ENCODE measurements at places on chromosomes 7 and 10.

- no peak overlapping the region for H3K4me3 ChIP-seq
- no peaks in the 10 kb centered on the region for H3K36me3 ChIP-seq
- H3K4me1 ChIP-seq: no peaks in the 10 kb centered on the region
- DNase-seq: no peak
- no peak overlapping the region for H3K27ac ChIP-seq
- H3K27me3 ChIP-seq: no peaks in the 10 kb centered on the region
Measured at GRCh38 chr7:25843467-25843866, 308.5 kb upstream of the NFE2L3 start.

GRCh38 chr10:122172361-122173008 lies 98.6 kb upstream of the BTBD16 start:
- DNase-seq: no peak
- no peak overlapping the region for H3K27ac ChIP-seq
- no peaks in the 10 kb centered on the region for H3K36me3 ChIP-seq
- H3K4me3 ChIP-seq: no peak overlapping the region

- DNase-seq: no peak
- H3K27ac ChIP-seq: no peak overlapping the region
- no peaks in the 10 kb centered on the region for H3K27me3 ChIP-seq
- H3K4me1 ChIP-seq: no peaks in the 10 kb centered on the region
Measured at GRCh38 chr10:114015708-114016107, 28.0 kb upstream of the ADRB1 start.

DNA sequence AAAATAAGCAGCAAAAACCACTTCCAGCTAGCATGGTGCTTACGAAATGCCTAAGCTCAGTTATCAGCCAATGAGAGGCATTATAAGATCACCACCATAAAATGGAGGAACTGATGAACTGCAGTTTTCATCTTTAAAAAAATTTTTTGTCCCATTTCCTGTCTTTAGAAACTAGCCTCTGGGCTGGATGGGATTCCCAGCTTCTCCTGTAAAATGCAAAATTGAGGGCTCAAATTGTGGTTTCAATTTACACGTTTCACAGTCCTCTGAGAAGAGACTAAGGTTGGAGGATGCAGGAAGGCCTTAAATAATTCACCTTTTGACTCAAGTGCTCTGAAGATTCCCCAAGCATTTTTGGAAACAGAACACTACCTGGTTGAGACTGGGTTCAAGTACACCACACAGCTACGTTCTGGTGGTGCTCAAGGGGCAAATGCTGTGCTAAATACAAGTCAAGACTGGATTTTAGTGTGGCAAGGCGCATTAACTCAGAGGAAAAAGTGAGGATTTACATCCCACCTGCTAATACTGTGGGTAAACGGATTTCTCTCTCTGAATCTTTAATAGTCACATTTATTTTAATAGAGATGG lies 951 bp downstream of the ZNF25 start:
- no peaks in the 10 kb centered on the region for H3K36me3 ChIP-seq
- no peaks in the 10 kb centered on the region for H3K27me3 ChIP-seq
- peak overlapping the region; percentile 67 for H3K4me3 ChIP-seq
- H3K4me1 ChIP-seq: no peaks in the 10 kb centered on the region
- no peak for DNase-seq
- peak overlapping the region; percentile 80 for H3K27ac ChIP-seq

- no peak overlapping the region for H3K27ac ChIP-seq
- H3K27me3 ChIP-seq: no peaks in the 10 kb centered on the region
- H3K36me3 ChIP-seq: no peaks in the 10 kb centered on the region
- no peak overlapping the region for H3K4me3 ChIP-seq
- no peaks in the 10 kb centered on the region for H3K4me1 ChIP-seq
Measured at GRCh38 chr7:47031786-47032535, 550.0 kb downstream of the TNS3 start.

DNA sequence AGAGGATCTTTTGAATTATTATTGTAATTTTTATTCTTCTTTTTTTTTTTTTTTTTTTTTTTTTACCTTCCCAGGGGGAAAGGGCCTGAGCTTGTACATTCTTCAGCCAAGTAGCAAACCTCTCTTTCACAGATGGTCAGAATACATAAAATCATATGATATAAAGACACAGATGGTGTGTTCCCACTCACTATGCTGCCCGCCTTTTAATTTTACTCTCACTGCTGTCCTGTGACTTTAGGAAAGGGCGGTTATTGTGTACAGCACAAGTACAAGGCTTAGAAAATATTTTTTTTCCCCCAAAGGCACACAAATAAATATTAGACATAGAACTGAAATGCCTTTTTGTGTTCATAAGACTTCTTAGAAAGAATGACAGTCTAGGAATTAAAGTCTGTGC lies 213.6 kb downstream of the RPS24 start:
- no peak for DNase-seq
- no peak overlapping the region for H3K27ac ChIP-seq
- H3K36me3 ChIP-seq: no peaks in the 10 kb centered on the region
- no peak overlapping the region for H3K4me3 ChIP-seq
- H3K4me1 ChIP-seq: no peaks in the 10 kb centered on the region

DNA sequence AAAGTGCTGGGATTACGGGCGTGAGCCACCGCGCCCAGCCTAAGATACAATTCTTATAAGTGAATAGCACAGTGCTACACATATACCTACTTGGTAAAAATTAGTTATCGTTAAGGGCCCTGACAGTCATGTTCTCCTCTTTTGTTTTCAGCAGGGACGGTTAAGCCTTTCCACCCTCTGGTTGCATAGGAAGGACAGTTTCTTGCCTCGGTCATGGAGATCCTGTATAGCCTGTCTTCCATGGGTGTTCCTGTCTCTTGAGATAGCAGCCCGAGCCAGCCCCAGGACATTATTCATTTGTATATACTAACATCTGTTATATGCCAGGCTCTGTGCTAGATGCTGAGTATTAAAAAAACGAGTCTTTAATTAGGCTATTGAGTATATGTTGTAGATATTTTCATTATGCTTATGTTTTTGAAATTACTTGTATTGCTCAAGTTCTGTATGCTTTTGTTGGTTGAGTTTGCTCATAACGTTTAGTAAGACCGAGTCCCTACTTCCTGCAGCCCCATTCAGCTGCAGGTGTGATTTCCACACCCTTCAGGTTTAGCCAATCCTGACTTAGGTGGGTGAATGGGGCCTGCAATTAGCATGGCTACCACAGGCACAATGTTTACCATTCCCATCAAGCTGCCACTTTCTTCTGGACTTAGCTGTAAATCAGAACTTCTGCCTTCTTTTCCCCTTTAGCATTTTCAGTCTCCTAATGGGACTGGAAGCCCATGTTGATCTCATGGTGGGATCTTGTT lies 24.8 kb downstream of the CCSER2 start:
- H3K27ac ChIP-seq: no peak overlapping the region
- H3K36me3 ChIP-seq: no peaks in the 10 kb centered on the region
- no peaks in the 10 kb centered on the region for H3K27me3 ChIP-seq
- no peaks in the 10 kb centered on the region for H3K4me1 ChIP-seq
- H3K4me3 ChIP-seq: no peak overlapping the region
- no peak for DNase-seq

- no peak overlapping the region for H3K4me3 ChIP-seq
- peaks cover 42% of the 10 kb centered on the region for H3K27me3 ChIP-seq
- no peaks in the 10 kb centered on the region for H3K4me1 ChIP-seq
- H3K36me3 ChIP-seq: no peaks in the 10 kb centered on the region
Measured at GRCh38 chr10:118447478-118448270, 105.5 kb upstream of the FAM204A start.

- no peaks in the 10 kb centered on the region for H3K27me3 ChIP-seq
- DNase-seq: no peak
- H3K36me3 ChIP-seq: no peaks in the 10 kb centered on the region
Measured at GRCh38 chr7:138833596-138833995, 35.6 kb upstream of the ATP6V0A4 start.

GRCh38 chr7:106092204-106092603 lies 19.9 kb downstream of the SYPL1 start:
- no peaks in the 10 kb centered on the region for H3K4me1 ChIP-seq
- no peak overlapping the region for H3K4me3 ChIP-seq
- H3K27me3 ChIP-seq: no peaks in the 10 kb centered on the region
- no peak overlapping the region for H3K27ac ChIP-seq

DNA sequence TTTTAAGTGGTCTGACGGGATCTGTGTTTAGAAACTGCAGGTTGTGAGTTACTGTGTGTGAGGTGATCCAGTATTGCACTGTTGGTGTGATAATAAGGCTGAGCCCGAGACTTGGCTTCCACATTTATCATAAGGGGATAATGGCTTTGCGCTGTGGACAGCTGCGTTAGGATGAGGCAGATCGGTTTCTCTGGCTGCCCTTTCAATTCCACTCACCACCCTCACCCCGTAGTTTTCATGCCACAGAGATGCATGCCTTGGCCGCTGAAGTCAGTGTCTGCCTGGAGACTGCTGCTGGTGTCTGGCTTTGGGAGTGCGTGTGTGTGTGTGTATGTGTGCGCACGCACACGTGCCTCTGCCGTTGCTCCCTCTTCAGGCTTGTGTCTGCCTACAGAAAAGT lies 273.0 kb downstream of the CCDC3 start:
- no peak overlapping the region for H3K27ac ChIP-seq
- no peaks in the 10 kb centered on the region for H3K4me1 ChIP-seq
- H3K27me3 ChIP-seq: no peaks in the 10 kb centered on the region
- no peaks in the 10 kb centered on the region for H3K36me3 ChIP-seq

GRCh38 chr10:76743169-76743568 lies 894.4 kb downstream of the KCNMA1 start:
- no peak for DNase-seq
- no peak overlapping the region for H3K4me3 ChIP-seq
- H3K27me3 ChIP-seq: peaks cover 21% of the 10 kb centered on the region
- H3K4me1 ChIP-seq: no peaks in the 10 kb centered on the region
- no peak overlapping the region for H3K27ac ChIP-seq

DNA sequence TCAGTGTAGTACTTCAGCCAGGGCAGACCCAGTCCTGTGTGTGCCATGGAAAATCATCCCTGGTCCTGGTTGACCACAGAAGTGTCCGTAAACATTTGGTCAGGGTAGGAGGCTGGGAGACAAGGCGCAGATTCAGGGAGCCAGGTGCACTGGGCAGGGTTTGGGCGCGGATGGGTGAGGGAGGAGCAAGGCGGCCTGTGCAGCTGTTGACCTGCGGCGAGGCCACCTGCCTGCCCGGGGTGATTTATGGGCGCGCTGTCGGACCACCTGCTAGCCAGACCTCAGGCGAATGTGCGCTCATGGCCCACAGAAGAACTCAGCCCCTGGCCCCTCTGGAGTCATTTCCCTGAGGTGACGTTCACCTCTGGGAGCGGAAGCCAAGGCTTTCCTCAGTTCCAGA lies 6.6 kb downstream of the SFRP5 start:
- no peak overlapping the region for H3K4me3 ChIP-seq
- H3K4me1 ChIP-seq: no peaks in the 10 kb centered on the region
- H3K27ac ChIP-seq: no peak overlapping the region
- no peaks in the 10 kb centered on the region for H3K36me3 ChIP-seq
- DNase-seq: no peak

GRCh38 chr7:16369855-16370254 lies 51.5 kb downstream of the CRPPA start:
- H3K27ac ChIP-seq: no peak overlapping the region
- no peaks in the 10 kb centered on the region for H3K27me3 ChIP-seq
- DNase-seq: no peak
- H3K4me1 ChIP-seq: no peaks in the 10 kb centered on the region
- no peak overlapping the region for H3K4me3 ChIP-seq
- H3K36me3 ChIP-seq: no peaks in the 10 kb centered on the region

- no peak for DNase-seq
- H3K27ac ChIP-seq: no peak overlapping the region
- no peaks in the 10 kb centered on the region for H3K36me3 ChIP-seq
Measured at GRCh38 chr10:51425431-51425830, 274.0 kb downstream of the CSTF2T start.

- no peaks in the 10 kb centered on the region for H3K4me1 ChIP-seq
- H3K27me3 ChIP-seq: no peaks in the 10 kb centered on the region
- H3K27ac ChIP-seq: no peak overlapping the region
- no peak overlapping the region for H3K4me3 ChIP-seq
- H3K36me3 ChIP-seq: no peaks in the 10 kb centered on the region
Measured at GRCh38 chr10:65377687-65378086, 1548.1 kb upstream of the LRRTM3 start.

DNA sequence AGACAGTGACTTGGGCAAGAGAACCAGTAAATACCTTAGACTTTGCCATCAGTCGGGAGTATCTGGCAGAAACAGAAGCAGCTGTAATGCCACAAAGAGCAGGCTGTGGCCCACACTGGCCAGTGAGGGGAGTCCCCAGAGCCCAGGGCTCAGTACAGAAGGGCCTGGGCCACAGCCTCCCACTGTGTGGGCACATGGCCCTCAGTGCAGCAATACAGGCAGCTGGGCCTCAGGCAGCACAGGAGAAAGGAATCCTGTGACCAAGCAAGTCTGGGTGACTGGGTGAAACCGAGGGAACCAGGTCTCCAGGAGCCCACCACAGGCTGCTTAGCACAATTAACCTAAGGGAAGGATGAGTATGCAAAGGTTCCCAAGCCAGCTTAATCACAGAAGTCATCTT lies 14.0 kb downstream of the WDR91 start:
- H3K4me3 ChIP-seq: no peak overlapping the region
- DNase-seq: no peak
- no peak overlapping the region for H3K27ac ChIP-seq
- H3K27me3 ChIP-seq: no peaks in the 10 kb centered on the region
- H3K36me3 ChIP-seq: no peaks in the 10 kb centered on the region

DNA sequence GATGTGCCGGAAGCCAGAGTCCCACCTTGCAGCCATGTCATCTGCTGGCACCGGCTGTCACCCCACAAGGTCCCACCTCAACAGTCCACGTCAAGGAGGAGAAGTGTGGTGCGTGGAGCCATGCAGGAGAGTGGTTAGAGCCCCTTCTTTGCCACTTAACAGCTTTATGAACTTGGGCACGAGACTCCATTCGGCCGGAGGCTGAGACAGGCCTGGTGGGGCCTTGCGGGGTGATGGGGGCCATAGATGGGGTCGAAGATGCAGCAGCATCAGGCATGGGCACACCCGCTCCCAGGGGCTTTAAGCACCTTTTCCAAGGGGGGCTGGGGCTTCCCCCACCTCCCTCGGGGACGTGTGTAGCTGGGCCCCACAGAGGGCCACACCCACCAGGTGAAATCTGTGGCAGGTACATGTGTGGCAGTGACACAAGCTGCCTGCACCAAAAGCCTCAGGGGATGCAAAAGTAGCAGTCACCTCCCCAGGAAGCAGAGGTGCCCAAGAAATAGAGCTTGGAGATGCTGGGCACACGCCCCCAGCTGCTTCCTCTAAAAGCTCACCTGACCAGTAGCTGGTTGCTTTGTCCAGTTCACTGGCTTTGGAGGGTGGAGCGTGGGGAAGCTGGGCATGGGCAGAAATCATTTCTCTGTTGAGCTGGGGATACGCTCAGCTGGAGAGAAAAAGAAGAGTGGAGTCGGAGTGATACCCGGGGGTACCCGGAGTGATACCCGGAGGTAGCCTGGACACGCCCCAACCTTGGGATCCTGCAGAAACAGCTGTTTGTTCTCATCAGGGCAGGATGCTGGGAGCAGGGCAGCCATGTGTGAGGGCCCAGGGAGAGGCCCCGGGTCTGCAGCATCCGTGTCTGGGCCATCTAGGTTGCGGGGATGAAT lies 199.8 kb downstream of the EBF3 start:
- H3K4me1 ChIP-seq: no peaks in the 10 kb centered on the region
- no peak for DNase-seq
- H3K27me3 ChIP-seq: no peaks in the 10 kb centered on the region
- H3K27ac ChIP-seq: no peak overlapping the region
- no peak overlapping the region for H3K4me3 ChIP-seq

- no peak overlapping the region for H3K27ac ChIP-seq
- H3K36me3 ChIP-seq: no peaks in the 10 kb centered on the region
- no peaks in the 10 kb centered on the region for H3K27me3 ChIP-seq
Measured at GRCh38 chr10:82883603-82884002, 1008.6 kb downstream of the NRG3 start.
